ENCODE measurements at places on chromosomes 11 and 22.

- no peak for DNase-seq
Observed at GRCh38 chr22:47795477-47796127, 1033.2 kb downstream of the TBC1D22A start.

DNA sequence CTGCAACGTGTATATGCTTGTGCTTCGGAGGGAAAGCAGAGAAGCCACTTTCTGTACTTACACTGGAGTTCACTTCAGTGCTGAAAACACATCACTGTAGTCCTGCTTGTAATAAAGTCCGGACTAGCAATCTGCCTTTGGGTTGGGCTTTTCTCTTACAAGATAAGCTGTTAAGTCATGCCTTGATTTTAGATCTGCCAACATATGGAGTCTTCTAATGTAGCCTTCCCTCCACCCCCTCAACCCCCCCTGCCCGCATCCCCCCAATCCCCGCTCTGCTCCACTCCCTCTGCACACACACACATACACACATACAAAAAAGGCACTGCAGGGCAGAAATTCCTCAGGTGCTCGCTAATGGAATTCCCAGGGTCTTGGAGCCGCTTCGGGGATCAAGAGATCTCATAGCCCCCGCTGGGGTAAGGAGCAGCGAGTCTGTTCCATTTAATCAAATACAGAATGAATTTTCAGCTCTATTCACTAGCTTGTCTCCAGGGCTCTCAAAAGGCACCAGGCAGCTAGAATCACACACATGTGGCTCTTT is 3.4 kb downstream of the CDON start:
- DNase-seq: no peak

GRCh38 chr22:47802421-47802820 is 1040.0 kb downstream of the TBC1D22A start:
- DNase-seq: no peak

- no peak for DNase-seq
Observed at GRCh38 chr22:36405671-36406538, 18.1 kb upstream of the MYH9 start.

DNA sequence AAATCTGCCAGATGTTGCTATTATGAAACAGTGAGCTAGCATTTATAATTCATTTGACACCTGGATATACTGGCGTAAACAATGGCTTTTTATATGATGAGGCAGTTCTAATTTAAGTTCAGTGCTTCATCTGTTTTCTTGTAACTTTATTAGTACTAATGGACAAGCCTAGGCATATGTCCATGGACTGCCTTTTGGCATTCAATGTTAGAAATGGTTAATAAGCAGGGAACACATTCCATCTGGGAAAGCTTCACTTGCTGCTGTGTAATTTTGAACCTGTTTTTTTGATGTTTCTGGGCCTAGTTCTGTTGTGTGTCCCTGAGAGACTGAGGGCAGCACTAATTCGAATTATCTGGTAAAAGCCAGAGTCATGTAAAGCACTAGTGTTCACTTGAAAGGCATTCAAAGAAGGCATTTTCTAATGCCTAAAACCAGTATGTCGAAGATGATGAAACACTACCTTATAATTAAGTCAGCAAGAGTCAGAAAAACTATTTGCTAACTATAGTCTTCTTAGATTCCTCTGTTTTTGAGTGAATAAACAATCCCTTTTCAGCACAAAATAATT is 138.5 kb downstream of the SWAP70 start:
- DNase-seq: no peak

GRCh38 chr22:49405590-49405989 is 422.1 kb downstream of the BRD1 start:
- DNase-seq: no peak

GRCh38 chr11:134528453-134528852 is 116.4 kb upstream of the B3GAT1 start:
- DNase-seq: no peak

- DNase-seq: no peak
Observed at GRCh38 chr11:29171360-29171950, 845.4 kb downstream of the KCNA4 start.

DNA sequence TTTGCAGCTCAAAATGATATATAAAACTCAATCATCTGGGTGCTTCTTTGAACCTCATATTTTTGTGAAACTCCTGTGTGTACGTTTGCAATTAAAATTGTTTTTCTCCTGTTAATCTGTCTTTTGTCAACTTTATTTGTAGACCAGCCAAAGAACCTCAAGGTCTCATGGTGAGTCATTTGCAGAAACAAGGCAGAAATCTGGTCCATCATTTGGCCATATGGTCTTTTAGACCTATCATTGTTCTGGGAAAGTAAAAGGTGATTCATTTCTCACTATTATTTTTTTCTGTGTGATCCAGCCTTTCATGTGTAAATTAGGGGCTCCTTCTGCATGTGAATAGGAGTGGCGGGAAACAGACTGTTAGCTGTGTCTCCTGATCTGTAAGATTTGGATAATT is 399.1 kb upstream of the DDI1 start:
- DNase-seq: no peak

DNA sequence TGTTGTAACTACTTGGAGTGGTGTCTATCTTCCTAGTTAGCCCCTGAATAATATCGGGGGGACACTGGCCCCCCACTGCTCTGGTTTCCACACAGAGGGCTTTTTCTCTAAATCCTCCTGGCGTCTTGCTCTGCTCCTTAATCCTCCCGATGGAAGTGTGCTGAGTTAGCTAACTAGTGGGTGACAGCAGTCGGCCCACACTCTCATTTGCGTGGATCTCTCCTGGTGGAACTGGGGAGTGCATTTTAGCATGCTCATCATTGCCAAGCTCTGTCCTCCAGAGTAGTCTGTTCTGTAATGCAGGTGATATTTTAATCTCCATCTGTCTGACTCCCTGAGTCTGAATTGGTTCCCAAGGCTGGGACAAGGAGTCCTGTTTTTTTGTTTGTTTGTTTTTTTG is 46.1 kb upstream of the RASSF10 start:
- no peak for DNase-seq

DNA sequence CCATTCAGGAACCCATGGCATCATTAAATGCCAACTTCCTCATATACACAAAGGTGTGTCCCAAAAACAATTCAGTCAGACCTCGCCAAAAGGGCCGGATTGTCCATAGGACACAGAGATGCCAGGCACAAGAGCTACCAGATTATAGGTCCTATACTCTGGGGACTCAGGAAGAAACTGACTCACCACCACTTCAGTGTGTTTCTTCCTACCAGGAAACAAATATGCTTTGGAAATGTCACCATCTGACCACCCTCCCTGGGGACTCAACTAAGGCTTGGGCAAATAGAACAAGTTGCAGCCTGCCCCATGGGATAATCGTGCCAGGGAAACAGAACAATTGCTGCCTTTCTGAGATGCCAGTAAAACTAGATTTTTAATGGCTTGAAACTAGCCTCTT is 11.7 kb downstream of the POU2AF3 start:
- no peak for DNase-seq

- DNase-seq: no peak
Observed at GRCh38 chr11:32305460-32305859, 129.9 kb downstream of the WT1 start.

GRCh38 chr11:13338019-13338426 is 60.4 kb downstream of the BMAL1 start:
- no peak for DNase-seq

- DNase-seq: no peak
Observed at GRCh38 chr11:120956710-120957495, 67.0 kb upstream of the TBCEL start.

- no peak for DNase-seq
Observed at GRCh38 chr22:32880893-32881596, 79.5 kb downstream of the TIMP3 start.

DNA sequence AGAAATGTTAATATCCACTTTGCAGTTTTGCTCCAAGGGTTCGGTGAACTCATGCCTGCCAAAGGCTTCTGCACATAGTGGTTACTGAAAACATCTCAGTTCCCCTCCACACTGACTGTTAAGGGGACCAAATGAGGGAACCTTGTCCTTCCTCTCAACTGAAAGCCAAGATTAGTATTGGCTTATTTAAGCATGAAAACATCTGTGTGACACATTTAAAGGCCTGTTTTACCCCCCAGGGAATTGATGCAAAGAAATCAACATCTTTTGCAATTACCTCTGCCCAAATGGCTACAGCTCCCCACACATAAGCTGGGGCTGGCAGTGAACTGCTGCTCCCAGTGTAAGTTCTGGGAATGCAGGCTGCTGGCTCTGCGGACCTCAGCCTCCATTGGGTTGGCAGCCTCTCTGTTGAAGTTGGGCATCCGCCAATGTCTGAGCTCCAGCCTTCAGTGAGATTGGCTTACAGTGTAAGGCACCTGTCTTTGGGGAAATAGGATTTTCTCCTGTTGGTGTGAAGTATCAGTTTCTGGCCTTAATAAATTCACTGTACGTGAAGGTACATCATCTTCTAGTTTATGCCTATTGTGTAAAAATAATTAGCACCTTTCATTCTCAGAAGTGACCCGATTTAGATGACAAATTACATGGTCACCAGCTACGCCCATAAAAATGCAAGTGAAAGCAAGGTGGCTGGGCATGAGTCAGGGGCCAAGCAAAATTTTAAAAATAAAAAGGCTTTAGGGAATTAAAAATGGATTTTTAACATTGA is 213.4 kb upstream of the SYN3 start:
- no peak for DNase-seq

DNA sequence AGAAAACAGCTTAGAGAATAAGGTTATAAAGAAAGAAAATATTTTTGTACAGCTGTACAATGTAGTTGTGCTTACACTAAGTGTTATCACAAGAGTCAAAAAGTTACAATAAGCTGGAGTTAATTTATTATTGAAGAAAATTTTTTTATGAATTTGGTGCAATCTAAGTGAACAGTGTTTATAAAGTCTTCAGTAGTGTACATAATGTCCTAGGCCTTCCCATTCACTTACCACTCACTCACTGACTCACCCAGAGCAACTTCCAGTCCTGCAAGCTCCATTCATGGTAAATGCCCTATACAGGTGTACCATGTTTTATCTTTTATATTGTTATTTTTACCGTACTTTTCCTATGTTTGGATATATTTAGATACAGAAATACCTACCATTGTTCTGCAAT is 34.7 kb downstream of the GDPD4 start:
- DNase-seq: no peak

DNA sequence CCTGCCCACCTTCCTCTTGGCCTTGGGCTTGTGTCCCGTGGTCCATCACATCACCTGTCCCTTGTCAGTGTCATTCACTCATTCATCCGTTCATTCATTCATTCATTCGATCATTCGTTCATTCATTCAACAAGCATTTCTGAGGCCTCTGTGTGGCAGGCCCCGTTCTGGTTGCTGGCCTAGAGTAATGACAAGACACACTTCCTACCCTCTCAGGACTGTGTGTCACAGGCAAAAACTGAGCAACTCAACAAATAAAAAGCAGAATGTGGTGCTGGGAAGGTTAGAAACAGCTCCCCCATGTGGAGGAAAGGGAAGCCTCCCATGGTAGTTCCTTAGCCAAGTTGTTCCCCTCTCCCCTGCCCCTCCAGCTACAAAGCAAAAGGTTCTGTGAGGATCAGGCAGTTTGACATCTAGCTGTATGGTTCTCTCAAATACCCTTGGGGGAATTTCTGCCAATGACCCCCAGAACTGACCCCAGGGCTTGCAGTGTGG is 1.6 kb upstream of the OMP start:
- no peak for DNase-seq

DNA sequence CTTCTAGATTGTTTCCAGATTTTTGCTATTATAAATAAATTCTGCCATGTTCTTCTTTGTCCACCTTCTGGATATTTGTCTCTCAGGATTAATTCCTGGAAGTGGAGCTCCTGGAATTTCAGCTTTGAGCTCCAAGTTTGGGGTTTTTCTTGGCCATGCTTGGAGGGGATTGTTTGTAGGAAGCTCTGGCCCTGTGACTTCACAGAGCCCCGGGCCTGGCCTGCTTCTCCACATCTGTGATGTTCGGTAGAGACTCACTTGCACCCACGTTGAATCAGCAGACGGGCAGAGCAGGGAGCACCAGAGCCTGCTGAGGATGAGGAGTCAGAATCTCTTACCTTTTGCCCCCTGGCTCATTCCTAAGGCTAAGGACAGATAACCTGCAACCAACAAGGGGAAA is 35.7 kb downstream of the LRRC32 start:
- DNase-seq: no peak

GRCh38 chr11:73981051-73981805 is 1.4 kb downstream of the UCP2 start:
- DNase-seq: no peak

DNA sequence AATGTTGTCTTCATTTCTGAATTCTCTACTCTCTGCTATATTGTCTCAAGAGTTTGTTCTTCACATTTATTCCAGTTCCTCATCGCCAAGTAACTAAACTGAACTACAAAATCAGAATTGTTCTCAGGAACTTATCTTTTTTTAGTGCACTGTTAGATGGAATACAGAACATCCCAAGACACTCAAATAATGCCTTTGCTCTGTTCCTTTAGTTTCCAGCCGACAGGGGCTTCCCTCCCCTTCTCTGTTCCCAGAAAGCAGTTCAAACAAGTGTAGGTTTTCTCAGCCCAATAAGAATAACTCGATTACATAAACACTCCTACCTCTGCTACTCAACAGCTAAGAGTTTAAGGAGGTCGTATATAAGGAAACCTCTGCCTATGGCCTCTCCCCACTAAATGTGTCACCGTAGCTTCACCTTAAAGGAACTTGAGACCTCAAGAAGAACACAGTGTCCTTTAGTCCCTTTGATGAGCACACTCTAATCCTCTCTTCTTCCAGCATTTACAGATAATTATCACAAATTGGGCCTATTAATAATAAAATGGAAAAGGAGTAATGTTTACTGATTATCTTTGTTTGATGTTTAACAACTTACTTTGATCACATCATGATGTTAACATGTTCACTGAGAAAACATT is 6.9 kb downstream of the POU2AF3 start:
- no peak for DNase-seq

GRCh38 chr22:49828599-49828965 is 909 bp upstream of the BRD1 start:
- no peak for DNase-seq

DNA sequence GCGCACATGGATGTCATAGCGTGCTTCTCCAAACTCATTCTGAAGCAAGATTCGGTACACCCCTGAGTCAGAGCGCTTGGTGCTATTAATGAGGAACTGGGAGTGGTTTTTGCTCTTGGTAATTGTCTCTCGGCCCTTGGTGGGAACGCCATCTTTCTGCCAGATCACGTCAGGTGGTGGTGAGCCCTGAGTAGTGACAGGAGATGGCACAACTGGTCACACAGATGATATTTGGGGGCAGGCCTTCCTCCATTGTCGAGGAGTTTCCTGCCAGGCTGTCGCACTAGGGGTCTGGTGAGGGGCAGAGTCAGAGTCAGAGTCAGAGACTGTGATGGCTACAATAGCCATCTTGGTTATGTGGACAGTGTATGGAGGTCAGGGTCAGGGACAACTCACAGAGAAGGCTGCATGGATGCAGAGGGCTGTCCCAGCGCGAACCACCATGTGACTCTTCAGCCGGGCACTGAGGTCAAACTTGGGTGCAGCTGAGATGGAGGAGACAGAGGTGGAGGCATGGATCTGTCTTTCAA is 9.3 kb downstream of the TMEM86A start:
- DNase-seq: no peak
